Mucosa of descending colon (tissue), 3 donors: ENCODE measurements at places on chromosomes 1 and 21.

DNA sequence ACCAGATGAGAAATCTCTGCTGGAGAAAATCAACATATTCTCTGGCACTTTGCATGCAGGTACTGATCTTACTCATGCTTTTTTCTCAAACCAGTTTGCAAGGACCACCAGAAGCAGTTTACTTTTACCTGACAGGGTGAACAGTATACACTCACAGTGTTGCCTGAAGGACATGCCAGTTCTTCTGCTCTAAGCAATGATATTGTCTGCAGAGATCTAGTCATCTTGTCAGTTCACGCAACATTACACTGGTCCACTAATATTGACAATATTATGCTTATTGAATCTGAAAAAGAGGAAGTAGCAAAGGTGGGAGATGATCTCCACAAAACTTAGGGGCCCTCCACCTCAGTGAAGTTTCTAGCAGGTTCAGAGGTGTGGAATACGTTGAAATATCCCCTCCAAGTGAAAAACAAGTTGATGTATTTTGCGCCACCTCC is 3.8 kb upstream of the S100B start:
- DNase-seq = no peak

DNA sequence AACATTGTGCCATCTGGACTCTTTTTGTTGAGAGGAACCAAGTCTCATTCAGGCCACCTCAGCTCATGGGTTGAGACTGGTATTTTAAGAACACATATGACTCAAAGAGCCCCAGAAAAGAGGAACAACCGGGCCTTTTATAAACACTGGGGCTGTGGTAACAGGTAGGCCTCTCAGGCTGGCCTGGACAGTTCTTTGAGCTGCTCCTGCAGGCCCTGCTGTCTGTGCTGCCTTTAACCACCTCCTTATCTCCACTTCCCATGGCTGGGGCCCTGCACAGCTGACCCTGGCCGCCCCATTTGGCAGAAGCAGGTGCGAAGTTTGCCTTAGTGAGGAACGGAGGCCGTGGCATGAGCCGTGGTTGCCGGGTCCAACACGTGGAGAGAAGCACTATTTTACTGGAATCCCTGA is 163.3 kb downstream of the RHOU start:
- no peak for DNase-seq

DNA sequence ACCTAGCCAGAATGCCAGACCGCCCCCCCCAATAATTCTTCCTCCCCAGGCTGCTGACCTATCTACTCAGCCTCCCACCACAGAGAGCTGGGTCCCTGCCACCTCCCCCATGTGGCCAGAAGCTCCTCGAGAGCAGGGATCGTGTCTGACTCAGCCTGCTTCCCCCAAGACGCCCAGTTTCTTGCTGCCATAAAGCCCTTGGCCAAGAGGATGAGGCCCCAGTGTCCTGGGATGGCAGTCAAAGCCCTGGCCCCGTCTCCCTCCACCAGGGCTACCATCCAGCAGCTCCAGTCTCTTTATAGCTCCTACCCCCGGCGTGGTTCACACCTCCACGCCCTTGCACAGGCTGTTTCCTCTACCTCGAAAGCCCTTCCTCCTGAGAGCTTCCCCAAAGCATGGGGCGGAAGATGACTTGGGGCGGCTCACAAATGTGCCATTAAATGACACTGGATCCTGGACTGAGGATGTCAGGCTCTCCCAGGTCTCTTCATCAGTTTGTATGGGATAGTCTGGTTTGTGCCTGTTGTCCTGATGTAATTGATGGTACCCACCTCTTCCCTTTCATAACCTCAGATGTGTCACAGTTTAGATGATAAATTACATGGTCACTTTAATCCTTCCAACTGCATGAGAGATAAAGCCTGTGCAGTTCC is 13.2 kb downstream of the ADGRB2 start:
- DNase-seq = no peak

DNA sequence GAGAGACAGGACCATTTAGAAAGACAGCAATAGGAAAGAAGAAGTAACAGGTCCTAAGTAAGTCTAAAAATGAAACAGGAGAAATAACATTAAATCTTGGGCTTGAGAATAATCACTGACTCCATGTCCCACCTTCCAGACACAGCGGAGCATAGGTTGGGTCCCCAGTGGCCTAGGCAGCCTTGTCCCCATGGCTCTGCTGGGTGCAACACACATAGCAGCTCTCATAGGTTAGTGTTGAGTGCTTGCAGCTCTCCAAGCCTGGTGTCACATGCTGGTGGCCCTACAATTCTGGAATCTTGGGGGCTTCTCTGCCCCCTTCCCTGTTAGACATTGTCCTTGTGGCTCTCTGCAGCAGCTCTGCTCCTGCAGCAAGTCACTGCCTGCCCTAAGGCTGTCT is 952.8 kb upstream of the ADGRL2 start:
- no peak for DNase-seq

GRCh38 chr21:37348664-37349063 is 17.9 kb upstream of the DYRK1A start:
- DNase-seq = no peak

DNA sequence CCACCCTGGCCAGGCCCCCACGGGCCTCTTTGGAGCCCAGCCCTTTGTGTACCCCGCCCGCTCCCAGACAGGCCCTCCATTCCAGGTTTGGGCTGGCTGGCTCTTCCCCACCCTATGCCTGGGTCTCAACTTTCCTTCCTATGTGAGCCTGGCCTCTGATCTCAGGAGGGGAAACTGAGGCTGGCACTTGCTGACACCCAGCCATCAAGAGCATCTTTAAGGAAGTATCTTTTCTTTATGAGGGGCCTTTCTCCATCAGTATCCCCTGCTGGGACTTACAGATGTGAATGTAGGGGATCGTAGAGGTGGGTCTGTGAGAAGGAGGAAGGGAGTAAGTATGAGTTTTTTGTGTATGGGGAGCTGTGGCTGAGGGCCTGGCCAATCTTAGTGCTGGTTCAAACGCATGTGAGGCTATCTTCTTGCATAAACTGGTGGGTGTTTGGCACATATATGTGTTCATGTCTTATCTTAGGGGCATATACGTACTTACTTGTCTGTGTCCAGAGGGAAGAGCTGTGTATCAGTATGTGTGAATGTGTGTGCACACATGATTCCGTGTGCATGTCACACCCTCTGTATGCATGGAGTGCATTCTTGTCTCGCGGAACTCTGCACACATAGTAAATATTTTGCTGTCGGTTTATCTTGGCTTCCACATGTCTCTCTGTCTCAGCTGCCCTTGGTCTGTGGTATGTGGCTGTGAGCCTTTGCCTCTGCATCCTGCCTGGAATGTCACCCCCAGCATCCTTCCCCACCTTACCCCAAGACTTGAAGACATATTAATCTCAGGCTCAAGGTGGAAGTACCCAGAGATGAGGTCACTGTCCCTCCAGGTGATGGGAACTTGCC is 5.4 kb downstream of the NECTIN4 start:
- DNase-seq = no peak

- no peak for DNase-seq
Observed at GRCh38 chr1:29697391-29697780, 461.1 kb downstream of the PTPRU start.

- DNase-seq = peak; percentile 89
Observed at GRCh38 chr21:43775795-43776430, at the start of gene CSTB. TSS of gene CSTB (minus strand) at chr21:43776308. CDS start at chr21:43776269, 39 bp downstream.

GRCh38 chr1:203628201-203629015 is 1.8 kb downstream of the ATP2B4 start:
- peak; percentile 65 for DNase-seq

GRCh38 chr1:151061704-151062103 is 1.5 kb downstream of the MLLT11 start:
- no peak for DNase-seq

DNA sequence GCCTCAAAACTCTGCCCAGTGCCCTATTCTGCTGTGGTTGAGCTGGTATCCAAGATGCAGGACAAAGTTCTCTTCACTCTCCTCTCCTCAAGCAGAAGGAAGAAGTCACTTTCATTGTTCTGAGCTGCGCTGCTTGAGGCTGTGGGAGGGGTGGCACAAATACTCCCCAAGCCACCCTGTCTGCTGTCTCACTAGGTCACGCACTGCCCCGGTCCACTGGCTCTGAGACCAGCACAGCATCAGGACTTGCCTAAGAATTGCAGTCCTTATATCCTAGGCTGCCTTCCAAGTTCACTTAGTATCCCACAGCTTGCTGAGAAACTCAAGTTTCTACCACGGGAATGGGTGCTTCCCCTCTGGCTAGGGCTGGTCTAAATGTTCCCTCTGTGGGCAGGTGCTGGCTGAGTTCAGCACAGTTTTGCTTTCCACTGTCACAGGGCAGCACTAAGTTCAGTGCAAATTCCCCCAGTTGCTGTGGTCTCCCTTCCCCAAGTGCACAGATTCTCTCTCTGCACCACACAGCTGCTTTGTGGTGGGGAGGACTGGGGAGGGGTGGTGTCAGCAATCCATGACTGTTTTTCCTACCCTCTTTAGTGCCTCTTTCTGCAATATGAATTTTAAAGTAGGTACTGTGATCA is 32.4 kb downstream of the SLC9C2 start:
- no peak for DNase-seq

GRCh38 chr1:226453015-226453704 is 45.3 kb upstream of the PARP1 start:
- DNase-seq = no peak

GRCh38 chr1:151964510-151964909 is 29.1 kb downstream of the S100A10 start:
- DNase-seq = no peak

DNA sequence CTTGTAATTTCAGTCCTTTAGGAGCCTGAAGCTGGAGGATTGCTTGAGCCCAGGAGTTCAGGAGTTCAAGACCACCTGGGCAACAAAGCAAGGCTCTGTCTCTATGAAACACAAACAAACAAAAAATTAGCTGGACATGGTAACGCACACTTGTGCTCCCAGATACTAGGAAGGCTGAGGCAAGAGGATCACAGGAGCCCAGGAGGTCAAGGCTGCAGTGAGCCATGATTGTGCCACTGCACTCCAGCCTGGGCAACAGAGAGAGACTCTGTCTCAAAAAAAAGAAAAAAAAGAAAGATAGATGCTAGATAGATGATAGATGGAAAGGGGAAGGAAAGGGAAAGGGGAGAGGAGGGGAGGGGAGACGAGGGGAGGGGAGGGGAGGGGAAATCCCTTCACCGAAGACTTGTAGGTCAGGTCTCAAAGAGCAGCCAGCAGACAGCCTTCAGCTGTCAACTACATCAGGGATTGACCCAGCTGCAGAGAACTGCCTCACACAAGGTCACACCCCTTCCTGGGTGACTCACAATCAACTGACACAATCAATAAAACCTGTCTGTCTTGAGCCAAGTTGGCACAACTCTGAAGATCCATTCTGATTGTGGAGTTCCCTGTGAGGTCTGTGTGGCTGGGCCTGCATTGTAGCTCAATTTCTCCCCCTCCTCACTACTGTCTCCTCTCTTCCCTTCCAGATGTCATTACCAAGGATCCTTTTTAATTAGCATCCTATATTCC is 200.6 kb downstream of the RGS7 start:
- no peak for DNase-seq

DNA sequence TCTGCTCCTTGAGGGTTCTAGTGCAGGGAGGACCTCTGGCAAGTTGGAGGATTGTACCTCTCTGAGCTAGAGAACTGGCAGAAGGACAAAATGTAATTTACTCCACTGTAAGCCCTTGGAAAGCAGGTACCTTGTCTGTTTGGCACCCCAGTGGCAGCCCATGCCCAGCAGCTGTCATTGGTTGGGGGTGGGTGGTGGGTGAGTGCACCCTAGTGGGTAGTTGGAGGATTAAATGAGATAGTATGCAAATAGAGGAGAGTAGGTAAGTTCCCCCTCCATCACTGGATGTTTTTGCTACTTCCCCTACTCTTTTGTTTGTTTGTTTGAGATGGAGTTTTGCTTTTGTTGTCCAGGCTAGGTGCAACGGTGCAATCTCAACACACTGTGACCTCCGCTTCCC is 69.8 kb downstream of the RYR2 start:
- DNase-seq = no peak

DNA sequence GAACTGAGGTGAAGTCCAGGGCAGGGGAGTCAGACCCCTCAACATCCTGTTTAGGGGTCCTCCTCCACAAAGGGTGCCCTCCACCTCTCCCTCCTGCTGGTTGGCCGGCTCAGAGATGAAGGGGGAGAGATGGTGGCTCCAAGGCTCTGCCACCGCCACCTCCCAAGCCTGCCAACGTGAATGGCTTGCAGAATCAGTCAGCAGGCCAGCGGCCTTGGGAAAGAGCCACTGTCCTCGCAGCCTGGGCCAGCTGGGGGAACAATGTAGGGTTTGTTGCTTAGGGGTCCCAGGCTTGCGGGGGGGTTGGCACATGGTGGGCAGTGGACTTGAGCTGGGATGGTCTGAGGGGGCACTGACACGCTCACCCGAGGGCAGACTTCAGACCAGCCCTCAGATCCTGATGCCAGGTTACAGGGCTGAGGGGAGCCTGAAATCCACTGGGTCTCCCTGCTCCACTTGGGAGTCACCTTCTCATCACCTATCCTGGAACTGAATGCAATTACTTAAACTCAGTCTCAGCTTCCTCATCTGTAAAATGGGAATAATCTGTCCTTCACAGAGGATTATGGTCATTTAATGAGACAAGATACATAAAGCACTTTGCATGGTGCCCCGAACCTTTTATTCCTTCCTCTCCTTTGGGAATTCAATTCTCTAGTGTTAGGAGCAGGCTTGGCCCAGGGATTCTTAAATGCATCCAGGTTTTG is 8.3 kb downstream of the GPR37L1 start:
- no peak for DNase-seq

DNA sequence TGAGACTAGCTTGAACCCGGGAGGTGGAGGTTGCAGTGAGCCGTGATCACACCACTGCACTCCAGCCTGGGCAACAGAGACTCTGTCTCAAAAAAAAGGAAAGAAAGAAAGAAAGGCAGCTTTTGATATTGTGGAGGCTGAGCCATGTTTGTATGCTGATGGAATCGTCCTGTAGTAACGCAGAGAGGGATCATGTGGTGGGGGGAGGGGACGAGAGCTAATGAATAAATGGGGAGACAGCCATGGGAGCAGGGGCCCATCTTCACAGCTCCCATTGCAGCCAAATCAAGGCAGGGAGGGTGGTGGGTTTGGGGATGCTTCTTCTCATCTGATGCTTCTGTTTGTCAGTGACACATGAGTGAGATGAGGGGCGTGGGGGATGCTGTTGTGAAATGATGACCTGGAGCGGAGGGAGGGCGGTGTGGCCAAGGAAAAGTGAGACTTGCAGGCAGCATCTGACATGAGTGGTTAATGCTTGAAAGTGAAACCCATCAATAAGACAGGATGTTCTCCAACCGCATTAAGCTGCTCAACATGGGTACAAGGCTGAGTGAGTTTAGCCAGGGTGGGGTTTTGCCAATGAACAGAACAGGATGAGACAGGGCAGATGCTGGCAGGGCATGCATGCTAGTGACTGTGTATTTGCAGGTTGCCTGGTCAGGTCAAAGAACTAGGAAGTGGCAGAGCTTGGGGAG is 16.7 kb downstream of the SPATA21 start:
- peak; percentile 8 for DNase-seq

DNA sequence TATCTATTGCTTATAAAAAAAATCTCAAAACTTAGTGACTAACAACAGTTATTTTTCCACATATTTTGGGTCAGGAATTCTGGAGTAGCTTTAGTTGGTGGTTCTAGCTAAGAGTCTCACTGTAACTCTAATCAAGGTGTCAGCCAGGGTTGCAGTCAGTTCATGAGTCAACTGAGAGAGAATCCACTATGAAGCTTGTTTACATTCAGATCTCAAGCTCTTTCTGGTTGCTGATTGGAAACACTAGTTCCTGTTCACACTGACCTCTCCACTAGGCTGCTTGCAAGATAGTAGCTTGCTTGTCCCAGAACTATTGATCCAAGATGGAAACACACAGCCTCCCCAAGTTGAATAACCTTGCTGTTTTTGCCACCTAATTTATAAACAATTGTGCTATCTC is 1192.1 kb upstream of the B3GALT2 start:
- no peak for DNase-seq
